Stimulated activated CD8-positive, alpha-beta memory T cell treated with anti-CD3 and anti-CD28 coated beads, Interleukin-2, amount 100 ng/mL, for 1 hour (primary cell): ENCODE measurements at places on chromosomes 5 and 9.

- DNase-seq: no peak
Observed at GRCh38 chr5:40315126-40315525, 364.6 kb upstream of the PTGER4 start.

GRCh38 chr9:127751269-127752054, 16.4 kb upstream of the TOR2A start:
- no peak for DNase-seq

DNA sequence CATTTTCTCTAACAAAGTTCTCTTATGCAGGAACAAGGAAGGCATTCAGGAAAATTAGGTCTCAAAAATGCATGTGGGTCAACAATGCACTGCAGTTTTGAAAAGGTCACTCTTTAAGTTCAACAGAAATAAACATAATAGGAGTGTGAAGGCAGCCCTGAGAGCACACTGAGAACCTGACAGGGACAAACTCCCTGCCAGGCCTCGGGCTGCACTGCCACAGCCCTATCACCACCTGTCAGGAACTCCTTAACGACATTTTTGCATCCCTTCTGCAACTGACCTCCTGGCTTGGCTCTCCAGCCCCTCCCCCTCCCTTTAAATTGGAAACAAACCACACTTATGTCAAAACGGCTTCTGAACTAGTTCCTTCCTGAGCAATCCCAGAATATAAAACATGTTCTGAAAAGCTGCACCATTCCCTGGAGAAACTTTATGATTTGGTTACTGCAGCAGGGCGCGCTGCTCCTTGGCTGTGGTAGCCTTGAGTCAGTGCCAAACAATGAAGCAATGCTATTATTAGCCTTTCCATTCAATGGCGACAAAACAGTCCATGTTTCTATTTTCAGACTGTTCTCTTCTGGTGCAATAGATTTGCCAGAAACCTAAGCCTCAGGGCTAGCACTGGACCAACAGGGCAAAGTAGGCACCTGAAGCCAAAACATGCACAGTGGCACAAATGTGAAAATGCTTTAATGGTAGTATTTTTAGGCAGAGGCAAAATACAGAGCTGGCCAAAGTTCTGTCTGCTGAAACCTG, 160.1 kb upstream of the ZNF608 start:
- DNase-seq: no peak

- no peak for DNase-seq
Observed at GRCh38 chr5:129246088-129246487, 151.5 kb downstream of the ISOC1 start.

- DNase-seq: no peak
Observed at GRCh38 chr5:145936401-145937131, at the start of gene SH3RF2. Gene SH3RF2, plus strand, starts transcription at chr5:145936578. Its CDS starts 1,351 bp downstream, at chr5:145937929.
